ENCODE measurements at places on chromosomes 1 and 21.

DNA sequence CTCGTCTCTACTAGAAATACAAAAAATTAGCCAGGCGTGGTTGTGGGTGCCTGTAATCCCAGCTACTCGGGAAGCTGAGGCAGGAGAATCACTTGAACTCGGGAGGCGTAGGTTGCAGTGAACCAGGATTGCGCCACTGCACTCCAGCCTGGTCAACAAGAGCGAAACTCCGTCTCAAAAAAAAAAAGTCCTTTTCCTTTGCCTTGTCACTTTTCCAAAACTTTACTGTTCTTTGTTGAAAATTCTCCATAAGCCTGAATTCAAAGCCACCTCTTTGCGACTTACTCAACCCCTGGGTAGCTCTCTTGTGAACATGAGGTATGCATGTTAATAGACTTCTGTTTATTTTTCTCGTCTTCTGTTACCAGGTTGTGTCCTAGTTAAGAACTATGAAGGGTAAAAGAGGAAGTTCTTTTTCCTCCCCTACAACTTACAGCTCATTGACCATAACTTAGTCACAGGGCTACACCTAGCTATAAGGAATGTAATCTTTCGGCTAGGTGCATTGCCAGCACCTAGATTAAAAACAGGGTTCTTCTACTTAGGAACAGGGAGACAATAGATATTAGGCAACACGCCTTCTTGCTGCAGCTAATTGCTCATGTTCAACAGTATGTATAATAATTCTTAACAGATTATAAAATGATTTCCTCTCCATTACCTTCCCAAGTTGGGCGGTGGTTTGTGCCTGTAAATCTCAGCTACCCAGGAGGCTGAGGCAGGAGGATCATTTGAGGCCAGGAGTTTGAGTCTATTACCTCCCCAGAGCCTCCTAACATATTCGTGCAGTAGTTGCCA is 40.9 kb downstream of the PTAFR start:
- no peak for DNase-seq

- no peak for DNase-seq
Observed at GRCh38 chr1:77412069-77412819, 130.4 kb downstream of the AK5 start.

DNA sequence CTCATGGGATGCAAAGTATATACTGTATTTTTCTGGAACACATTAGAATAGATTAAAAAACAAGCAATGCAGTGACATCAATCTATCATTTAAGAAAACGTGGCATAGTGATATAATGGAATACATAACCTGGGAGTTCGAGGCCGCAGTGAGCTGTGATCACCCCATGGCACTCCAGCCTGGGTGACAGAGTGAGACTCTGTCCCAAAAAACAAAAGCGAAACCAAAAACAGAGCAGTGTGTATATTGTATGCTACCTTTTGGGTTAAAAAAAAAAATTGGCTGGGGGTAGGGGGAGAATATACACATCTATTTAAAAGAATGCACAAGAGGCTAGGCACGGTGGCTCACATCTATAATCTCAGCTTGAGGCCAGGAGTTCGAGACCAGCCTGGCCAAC is 13.5 kb downstream of the SLC2A1 start:
- DNase-seq, result no peak

DNA sequence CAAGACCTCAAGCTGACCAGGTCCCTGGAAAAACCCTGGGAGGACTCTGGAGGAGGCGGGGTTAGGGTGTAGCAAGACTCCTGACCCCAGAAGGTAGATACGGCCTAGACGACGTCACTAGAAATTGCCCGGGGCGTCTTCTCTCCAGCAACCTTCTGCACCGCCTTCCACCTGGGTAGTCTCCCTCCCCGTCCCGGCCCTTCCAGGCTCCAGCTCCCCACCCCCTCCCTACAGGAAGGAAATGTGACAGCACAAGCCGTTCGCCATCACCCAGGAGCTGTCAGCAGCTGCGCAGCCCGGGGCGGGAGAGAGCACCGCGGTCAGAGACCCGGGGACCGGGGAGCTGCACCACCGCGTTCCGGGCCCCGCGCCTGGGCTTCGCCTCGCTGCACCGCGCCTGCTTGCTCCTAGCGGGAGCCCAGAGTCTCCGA is 20.0 kb downstream of the SERTAD4 start:
- DNase-seq, result no peak

- DNase-seq, result no peak
Observed at GRCh38 chr1:78052685-78053405, 7.1 kb downstream of the GIPC2 start.

DNA sequence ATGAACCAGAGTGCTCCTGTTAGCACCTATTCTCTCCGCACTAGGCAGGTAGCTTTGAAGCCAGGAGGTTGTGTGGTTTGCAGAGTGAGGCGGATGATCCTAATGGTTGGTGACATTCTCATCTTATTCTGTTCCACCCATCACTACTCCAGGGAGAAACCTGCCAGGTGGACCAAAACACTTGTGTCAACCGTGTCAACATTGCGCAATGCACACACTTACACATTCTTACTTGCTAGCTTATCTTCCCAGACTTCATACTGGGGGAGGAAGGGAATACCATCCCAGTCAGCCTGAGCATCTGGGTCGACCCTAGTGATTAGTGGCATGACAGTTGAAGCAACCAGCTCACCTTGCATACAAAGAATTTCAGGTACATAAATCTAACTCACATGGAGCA is 236.9 kb downstream of the RPS6KC1 start:
- DNase-seq, result no peak

DNA sequence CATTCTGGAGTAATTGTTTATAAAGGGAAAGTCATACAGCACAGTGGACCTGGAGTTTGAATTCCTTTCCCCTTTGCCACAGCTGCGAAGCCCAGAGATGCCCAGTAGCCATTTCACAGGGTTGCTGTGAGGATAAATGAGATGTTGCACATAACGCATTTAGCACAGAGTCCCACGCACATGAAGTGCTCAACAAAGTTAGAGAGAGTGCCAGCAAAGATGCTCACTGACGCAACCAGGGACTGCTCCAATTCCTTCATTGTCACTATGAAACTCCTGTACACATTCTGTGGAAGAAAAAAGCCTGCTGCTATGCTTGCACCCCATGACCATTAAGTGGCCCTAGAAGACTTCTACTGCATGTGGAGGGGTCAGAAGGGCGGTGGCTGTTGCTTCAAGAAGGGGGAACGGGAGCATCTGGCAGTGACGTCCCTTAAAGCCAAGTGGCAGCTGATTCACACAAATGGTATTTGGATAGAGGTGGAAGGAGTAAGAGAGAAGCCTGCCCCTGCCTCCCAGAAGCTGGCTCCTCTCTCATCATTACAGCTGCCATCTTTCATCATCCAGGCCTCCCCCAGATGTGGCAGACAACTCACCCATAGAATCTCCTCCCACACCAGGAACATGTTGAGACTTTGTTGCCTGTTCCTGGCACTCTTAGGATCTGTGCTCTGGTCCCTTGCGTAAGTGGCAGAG is 26.5 kb upstream of the VAV3 start:
- DNase-seq, result peak; percentile 37

DNA sequence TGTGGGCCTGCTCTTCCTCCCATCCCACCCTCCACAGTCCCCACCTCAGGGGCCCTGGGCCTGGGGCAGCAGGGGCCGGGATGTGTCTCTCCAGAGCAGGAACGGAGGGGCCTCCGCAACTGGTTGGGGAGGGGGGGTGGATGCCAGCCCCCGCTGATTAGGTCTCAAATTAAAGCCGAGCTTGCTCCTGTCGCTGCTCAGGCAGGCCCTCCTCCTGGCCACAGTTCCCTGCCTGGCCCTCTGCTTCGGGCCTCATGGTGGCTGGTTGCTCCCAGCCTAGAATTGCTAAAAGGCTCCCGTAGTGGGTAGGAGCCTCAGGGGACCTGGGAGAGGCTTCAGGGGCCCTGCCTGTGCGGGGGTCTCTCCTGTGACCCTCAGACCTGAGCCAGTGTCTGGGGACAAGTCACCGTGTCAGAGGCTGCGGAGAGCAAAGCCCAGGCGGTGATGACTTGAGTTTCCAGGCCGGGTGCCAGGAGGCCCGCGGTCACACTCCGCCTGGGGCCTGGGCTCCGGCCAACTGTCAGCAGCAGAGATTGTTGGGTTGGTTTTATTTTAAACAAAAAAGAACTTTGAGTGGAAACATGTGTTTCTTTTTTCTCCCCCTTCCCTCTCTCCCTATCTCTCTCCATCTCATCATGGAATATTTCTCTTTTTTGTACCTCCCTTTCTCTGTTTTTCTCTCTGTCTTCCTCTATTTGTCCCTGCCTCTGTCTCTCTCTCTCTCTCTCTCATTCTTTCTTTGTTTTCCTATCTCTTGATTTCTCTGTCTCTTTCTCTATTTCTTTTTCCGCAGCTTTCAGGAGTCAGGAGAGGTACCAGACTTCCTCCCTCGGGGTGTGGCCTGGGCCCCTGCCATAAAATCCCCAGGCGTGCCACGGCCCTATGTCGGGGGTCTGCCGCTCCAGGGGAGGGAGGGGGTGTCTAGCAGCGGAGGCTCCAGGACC is 20.0 kb upstream of the EPHA2 start:
- DNase-seq, result peak; percentile 62

DNA sequence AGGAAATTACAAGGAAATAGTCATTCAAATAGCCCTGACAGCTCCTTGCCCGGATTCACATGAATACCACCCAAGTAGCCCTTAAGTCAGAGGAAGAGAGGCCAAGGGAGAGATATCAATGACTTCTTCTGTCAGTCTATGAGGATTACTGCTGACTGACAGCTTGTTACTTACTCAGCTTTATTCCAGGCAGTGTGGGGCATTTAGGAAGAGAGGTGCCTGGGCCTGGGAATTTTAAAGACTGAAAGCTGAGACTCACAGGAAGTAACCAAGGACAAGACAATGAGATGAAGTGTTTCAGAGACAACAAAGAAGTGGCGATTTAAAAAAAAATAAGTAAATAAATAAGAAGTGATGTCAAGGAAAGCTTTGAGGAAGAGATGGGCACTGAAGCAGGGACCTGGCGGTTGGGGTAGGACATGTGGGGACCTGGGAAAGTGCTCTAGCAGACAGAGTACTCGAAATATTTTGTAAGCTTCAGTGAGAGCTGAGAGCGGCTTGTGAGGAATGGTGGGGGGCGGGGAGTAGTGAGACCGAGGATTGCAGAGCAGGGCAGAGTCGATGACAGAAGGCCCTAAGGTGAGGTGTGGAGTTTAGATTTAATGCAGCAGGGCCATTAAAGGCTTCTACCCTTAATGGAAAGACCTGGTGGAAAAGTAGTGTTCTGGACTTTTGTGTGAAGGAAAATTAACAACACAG is 58.9 kb downstream of the ST3GAL3 start:
- no peak for DNase-seq

- no peak for DNase-seq
Observed at GRCh38 chr1:226754097-226754496, 15.0 kb upstream of the ITPKB start.

GRCh38 chr1:45545019-45545493 is 5.6 kb upstream of the AKR1A1 start:
- no peak for DNase-seq

DNA sequence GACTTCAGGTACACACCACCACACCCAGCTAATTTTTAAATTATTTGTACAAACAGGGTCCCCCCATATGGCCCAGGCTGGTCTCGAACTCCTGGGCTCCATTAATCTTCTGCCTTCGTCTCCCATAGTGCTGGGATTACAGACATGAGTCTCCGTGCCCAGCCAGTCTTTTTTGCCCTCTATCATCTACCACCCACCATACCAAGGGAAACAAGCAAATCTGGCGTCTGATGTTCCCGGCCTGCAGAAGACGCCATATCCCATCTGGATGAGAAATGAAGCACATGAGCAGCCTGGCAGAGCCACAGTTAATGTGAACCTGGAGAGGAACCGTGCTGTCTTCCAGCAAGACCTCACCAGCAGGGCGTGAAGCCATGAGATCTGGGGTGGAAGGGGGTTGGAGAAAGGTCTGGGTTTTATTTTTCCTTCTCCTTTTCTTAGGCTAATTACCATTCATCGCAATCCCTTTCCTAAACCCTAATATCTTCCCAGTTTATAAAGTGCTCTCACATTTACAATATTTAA is 1.8 kb upstream of the PRELP start:
- DNase-seq, result no peak

- DNase-seq, result no peak
Observed at GRCh38 chr1:116990612-116991151, 10.9 kb upstream of the CD101 start.

DNA sequence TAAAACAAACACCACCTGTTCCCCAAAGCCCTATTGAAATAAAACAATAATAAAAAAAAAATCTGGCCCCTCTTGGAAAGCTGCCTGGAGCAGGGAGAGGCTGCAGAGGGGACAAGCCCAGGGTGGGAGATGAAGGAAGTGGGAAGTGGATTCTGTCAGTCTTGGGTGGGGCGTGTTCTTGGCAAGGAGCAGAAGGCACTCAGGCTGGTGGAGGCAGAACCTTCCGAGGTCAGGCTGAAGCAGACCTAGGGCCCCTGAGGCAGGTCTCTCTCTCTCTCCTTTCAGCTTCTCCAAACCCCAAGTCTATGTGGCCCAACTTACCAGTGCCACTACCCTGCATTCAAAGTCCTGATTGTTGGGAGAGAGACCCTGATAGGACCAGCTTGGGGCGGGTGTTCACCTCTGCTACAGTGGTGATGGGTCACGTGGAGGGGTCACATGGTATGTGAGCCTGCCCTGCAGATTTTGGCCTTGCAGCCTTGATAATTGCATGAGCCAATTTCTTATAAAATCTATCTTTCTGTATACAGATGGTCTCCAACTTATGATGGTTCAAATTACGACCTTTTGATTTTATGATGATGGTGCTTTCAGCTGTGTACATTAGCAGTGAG is 145.4 kb upstream of the C1orf174 start:
- DNase-seq, result no peak

DNA sequence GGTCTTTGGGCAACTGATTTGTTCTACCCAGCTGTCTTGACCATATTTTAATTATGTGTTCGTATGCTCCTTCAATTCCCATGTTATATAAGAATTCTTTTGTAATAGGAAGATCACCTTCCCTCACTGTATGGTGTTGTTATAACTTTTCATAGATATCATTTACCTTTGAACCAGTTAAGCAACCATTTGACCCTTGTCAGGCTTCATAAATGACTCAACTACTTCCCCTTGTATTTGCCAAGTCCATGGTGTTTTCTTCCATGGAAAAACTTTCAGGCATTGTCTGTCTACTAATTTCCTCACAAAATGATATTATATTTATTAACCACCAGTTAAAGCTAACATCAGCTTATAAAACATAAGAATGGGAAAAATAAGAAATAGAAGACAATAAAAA is 5.1 kb downstream of the BPNT1 start:
- no peak for DNase-seq

DNA sequence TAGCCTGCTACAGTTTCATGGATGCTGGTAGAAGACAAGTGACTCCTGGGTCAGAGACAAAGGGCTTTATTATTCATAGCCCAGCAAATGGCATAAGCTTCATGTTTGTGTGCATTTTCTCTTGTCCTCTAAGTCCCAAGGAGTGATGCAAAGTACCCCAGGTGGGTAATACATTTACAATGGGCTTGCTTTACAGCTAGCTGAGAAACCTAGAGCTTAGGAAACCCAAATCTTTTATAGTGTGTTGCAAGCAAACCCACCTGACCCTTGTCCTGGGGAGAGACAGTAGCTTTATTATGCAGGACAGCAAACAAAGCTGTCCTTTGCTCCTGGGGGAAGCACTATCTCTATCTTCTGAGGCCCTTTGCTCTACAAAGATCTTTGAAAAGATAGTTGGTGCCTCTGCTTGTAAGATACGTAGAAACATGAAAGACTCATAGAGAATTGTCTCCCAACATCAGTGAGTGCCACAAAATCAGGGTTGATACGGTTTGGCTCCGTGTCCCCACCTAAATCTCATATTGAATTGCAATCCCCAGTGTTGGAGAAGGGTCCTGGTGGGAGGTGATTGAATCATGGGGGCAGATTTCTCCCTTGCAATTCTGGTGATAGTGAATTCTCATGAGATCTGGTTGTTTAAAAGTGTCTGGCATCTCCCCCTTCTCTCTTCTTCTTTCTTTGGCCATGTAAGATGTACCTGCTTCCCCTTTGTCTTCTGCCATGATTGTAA is 315.8 kb upstream of the USP24 start:
- DNase-seq, result no peak

GRCh38 chr21:15722591-15723324 is 7.0 kb upstream of the USP25 start:
- DNase-seq, result no peak
